ENCODE measurements at places on chromosomes 2 and 18.

GRCh38 chr2:222878877-222879603 is 18.2 kb downstream of the ACSL3 start:
- DNase-seq = no peak

DNA sequence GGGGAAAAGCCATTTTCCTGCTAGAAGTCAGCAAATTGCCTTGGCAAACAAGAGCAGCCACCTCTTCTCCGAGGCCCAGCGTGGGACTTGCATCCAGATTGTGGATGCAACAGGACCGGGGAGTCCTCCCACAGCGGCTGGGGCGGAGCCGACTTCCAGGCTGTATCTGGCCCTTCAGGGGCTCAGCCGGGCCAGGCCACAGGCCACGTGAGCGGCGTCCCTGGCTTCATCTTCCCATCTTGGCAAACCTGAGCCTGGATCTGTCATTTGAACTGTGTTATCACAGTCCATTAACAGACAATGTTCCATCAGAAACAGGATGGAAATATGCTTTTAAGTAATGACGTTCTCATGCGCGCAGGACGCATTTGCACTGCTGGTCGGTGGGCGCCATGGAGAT is 483.5 kb upstream of the SALL3 start:
- DNase-seq = no peak

DNA sequence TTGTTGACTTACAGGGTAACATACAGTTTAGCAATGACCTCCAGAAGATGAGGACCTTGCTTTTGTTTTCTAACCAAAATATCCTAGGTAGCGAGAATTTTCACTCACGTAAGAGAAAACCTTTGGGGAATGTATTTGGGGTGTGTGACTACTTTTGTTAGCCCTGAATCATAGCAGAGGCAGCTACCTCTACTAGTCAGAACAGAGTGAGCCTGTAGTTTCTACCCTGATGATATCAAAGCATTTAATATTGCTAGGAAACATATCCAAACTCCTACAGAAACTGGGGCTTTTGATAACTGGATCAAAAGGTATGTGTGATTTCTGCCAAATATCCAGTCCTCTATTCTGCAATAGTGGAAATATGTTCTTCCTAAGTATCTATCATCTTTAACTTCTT is 462.6 kb upstream of the ZEB2 start:
- DNase-seq = no peak

DNA sequence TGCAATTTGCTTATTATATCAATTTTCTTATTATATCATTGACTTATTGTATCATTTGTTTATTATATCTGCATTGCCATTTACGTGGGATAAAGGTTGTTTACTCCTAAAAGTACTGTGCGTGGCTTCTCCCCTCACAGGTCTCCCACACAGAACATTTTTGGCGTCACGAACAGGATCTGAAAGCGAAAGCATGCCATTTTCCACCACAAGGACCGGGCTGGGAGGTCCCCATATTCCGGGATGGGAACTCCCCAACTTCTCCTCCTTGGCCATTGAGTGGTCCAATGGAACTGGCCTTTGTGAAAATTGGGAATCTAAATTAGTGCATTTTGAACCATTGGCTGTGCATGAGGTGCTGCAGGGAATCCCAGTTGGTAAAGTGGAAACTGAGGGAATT is 4.8 kb upstream of the DSG2 start:
- DNase-seq = no peak

GRCh38 chr2:96875498-96876268 is 5.8 kb upstream of the SEMA4C start:
- no peak for DNase-seq

DNA sequence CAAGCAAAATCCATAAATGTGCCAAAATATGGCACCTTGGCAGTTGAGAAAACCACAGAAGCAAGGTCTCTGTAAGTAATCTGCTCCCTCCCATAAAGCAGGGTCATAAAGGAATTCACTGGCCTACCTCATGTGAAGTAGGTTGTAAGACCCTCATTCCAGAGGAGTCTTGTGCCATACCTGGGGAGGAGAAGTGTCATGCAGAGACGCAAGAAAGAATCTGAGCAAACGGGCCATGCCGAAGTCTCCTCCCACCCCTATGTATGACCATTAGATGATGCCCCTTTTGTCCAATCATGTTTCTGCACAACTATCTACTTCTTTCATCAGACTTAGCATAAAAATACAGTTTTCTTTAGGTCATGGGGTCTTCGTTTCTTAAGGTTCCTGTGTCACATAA is 14.6 kb downstream of the NMUR1 start:
- DNase-seq = no peak

Measured in NCI-H345 (cell line).